ENCODE measurements at places on chromosomes 7 and 10.

DNA sequence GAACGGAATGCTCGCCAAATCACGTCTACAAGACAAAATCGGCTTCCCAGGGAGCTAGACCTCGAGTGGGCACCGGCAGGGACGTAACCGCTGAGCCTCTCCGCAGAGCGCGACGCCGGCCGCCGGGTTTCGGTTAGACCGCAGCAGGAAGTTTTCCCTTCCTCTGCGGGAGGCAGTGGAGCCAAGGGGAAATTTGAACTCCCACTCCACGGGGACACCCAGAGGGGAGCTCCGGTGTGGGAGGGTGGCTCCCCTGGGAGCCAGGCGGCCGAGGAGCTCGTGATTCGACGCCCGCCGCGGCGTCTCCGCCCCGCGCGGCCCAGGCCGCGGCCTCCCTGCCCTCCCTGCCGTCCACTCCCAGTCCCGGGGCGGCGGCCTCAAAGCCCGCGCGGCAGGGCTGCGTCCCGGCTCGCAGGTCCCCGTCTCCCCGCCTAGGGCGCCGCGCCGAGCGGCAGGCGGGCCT lies 426 bp downstream of the SYPL1 start:
- DNase-seq: peak; percentile 47

DNA sequence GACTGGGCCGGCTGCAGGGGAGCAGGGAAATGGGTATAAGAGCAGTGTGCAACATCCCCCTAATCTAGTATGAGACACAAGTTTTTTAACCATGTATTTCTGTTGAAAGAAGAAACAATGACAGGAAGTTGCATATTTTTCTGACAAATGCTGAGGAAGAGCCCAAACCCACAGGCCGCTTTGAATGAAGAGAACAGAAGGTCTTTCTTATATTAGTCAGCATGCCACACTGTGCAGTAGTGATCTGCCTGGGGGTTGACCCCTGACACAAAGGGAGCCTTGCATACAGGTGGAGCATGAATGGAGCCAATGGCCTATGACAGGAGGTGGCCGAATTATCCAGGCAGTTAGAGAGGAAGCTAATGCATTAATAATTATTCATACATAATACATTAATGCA lies 518.3 kb downstream of the PLXDC2 start:
- DNase-seq: no peak

- no peak for DNase-seq
Measured at GRCh38 chr7:45514944-45515343, 59.2 kb upstream of the ADCY1 start.

DNA sequence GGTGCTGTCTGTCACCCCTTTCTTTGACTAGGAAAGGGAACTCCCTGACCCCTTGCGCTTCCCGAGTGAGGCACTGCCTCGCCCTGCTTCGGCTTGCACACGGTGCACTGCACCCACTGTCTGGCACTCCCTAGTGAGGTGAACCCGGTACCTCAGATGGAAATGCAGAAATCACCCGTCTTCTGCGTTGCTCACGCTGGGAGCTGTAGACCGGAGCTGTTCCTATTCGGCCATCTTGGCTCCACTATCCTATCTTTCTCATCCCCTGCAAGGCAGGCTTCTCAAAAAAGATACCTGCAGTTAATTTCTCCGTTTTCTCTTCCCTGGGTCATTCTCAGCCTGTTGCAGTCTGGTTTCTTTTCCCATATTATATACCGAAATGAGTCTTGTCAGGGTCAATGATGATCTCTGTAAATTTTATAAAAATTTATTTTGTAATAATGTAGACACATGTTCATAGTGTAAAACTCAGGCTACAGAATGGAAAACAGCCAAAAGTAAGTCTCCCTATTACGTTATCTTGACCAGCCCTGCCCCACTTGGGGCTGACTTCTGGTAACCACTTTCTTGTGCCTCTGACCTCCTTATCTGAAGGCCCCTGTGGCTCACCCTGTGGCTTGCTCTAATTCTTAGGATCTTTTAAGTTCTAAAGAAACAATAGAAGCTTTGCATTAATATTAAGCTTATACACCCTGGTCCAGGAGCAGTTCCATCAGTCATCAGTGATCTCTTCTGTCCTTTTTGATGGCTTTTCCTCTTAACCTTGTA lies 20.7 kb downstream of the BLVRA start:
- DNase-seq: no peak

GRCh38 chr10:117950408-117950807 lies 96.3 kb downstream of the RAB11FIP2 start:
- no peak for DNase-seq

DNA sequence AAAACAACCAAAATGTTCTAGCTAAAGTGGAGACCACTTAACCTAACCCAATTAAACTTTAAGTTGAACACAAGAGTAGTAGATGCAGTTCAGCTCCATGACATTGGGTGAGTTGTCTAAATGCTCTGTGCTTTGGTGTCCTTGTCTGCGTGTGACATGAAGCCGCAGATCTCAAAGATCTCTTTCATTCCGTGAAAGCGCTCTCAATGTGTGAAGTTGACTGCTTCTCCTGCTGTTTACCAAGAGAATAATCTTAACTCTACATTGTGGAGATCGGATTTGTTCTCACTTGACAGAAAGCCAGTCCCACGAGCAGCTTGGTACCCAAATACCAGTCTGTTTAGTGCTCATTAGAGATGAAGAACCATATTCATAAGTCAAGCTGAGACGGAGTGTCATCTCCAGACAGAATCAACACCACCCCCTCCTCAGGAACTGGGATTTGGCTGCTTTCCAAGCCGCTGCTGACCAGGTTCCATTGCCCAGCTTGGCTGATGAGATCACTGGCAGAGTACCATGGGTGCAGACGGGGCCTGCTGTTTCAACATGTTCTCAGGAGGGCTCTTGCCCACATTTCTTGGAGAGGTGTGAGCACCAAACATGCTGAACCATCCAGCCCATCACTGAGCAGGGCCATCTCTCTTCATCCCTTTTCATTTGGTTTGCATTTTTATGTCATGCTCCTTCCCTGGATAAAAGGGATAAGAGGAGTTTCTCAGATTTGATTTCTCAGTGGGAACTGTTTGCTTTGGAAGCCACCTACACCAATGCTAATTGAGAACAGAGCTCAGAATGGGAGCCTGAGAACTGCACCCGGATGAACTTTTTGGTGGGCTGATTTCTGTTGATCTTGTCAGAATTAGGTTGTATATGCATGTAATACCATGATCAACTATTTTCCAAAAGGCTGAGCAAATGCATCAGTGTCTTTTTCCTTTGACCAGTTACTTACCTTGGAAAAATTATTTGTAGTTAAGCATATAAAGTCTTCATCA lies 95.8 kb upstream of the AGBL3 start:
- DNase-seq: no peak

- DNase-seq: no peak
Measured at GRCh38 chr7:121595758-121596696, 199.9 kb upstream of the FAM3C start.

GRCh38 chr7:17706734-17707133 lies 233.6 kb downstream of the SNX13 start:
- DNase-seq: no peak

- DNase-seq: no peak
Measured at GRCh38 chr10:86851328-86852207, 95.1 kb downstream of the BMPR1A start.

GRCh38 chr7:73451780-73452398 lies 18.3 kb downstream of the FZD9 start:
- no peak for DNase-seq

GRCh38 chr10:132320654-132321469 lies 11.1 kb upstream of the LRRC27 start:
- DNase-seq: no peak

DNA sequence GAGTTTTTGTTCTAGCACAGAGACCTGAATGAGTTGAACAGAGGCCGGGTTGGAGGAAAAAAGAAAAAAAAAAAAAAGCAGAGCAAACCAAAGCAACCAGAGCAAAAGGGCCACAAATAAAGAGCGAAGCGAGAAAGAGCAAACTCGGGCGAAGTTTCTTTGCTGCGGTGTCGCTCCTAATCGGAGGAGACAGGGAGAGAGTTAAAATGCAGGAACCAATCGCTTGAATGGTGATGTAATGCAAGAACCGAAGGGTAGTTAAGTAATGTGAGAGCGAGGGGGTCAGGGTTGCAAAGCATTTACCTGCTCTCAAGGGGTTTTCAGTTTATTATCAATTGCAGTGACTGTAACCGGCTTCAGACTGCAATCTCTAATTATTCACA lies 271.7 kb downstream of the TRIL start:
- DNase-seq: no peak

DNA sequence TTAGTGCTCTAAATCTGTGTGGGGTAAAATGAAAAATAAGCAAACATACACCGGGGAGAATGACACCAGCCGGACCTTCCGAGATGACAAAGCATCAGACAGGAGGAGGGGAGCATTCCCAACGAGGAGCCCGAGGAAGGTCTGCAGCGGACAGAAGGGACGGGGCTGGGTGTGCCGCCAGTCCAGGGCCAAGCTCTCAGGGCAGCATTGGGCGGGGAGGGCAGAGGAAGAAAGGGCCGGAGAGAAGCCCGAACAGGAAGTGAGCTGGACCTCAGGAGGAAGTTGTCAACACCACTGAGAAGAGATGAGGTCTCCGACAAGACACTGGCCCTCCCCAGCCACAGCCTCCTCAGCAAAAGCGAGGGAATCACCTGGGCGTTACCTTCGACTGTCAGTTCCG lies 182.6 kb upstream of the RNF32 start:
- no peak for DNase-seq

- no peak for DNase-seq
Measured at GRCh38 chr10:1154531-1155295, 98.5 kb downstream of the WDR37 start.

DNA sequence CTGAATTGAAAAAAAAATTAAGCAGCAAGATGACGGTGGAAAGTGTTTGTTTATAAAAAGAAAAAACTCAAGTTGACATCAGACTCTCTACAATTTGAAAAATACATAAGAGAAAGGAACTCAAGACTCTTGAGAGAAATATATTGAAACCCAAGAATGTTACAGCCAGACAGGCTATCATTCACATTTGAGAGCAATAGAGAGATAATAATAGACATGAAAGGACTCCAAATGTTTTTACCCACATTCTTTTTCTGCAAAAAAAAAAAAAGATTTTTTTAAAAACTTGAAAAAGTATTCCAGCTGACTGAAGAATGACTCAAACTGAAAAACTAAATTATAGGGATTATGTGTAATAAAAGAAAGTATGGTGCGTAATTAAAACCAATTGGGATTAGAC lies 532.4 kb downstream of the INHBA start:
- DNase-seq: no peak

GRCh38 chr10:13483073-13483472 lies 45.7 kb downstream of the BEND7 start:
- no peak for DNase-seq

GRCh38 chr7:132162556-132163144 lies 413.6 kb downstream of the PLXNA4 start:
- no peak for DNase-seq

- DNase-seq: no peak
Measured at GRCh38 chr7:74372511-74373111, 81.1 kb upstream of the GTF2IRD1 start.

DNA sequence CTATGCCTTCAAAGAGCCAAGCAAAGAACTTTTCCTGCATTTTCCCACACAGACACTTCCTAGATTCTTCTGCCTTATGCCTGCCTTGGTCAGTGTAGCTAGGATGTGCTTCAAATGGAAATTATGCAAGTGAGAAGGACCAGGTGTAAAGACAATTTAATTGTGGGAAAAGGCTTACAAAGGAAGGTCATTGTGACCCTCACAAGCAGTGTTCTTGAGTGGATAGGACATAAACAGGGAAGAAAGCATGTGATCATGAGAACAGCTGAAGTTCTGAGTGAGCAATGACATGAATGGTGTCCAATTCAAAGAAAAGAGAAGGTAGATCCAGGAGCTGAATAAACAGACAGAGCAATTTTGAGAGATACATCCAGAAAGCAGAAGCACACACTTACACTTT lies 1.3 kb upstream of the PIP start:
- DNase-seq: no peak

DNA sequence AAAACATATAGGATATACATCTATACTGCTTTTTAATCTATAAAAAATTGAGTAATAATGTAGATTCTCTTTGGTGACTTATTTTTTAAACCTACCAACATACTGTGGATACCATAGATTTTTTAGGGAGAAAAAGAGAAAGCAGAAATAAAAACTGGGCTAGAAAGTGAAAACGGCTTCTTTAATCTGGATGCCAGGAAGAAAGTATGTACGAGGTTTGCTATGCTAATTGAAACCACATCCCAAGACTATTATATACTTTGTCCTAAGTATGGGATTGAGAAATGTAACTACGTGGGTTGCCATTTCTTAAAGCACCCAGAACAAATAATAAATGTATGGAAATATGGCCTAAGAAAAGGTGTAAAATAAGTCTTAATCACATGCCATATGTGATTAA lies 129.0 kb upstream of the NFE2L3 start:
- DNase-seq: no peak

- DNase-seq: no peak
Measured at GRCh38 chr7:99860281-99861127, 16.3 kb downstream of the OR2AE1 start.

Measured in T-helper 17 cell (primary cell).